Aortic smooth muscle cell (primary cell): ENCODE measurements at places on chromosomes 3 and 15. TPM values are rescaled to one million over a fixed set of nuclear protein-coding genes. Genes with fewer than 3 reads are reported as not detected.

Gene GRIP2
- total RNA-seq: not detected in 2 replicates

Gene PLAAT1
- total RNA-seq: not detected in 2 replicates

Gene GALNT15
- total RNA-seq: 2.8 and 11.5 TPM in 2 replicates

Gene IMPG2
- total RNA-seq: 0.44 and 0.53 TPM in 2 replicates

Gene ZIC1
- total RNA-seq: under 0.01 TPM in 1 of 2 replicates, not detected in the other

Gene LRRC3B
- total RNA-seq: not detected in 2 replicates

Gene NCBP2
- 64.5 and 68.2 TPM in 2 replicates for total RNA-seq

Gene TLE3
- total RNA-seq: 16.2 and 22.2 TPM in 2 replicates

Gene CFAP100
- total RNA-seq: not detected in 2 replicates

Gene C3orf85
- total RNA-seq: not detected in 2 replicates

Gene CORO2B
- total RNA-seq: 4.8 and 5.5 TPM in 2 replicates

Gene SERF2
- 436 and 473 TPM in 2 replicates for total RNA-seq

Gene LYSMD2
- total RNA-seq: 2.7 and 4.9 TPM in 2 replicates

Gene FSD2
- total RNA-seq: not detected in 2 replicates

Gene LNP1
- 5.0 and 7.3 TPM in 2 replicates for total RNA-seq

Gene CNTN6
- total RNA-seq: 0.66 and 5.5 TPM in 2 replicates

Gene FEZF2
- total RNA-seq: not detected in 2 replicates

Gene OR4F6
- not detected in 2 replicates for total RNA-seq

Gene SPSB4
- total RNA-seq: under 0.01 TPM in 1 of 2 replicates, not detected in the other

Gene MED12L
- 0.31 and 0.66 TPM in 2 replicates for total RNA-seq

Gene FYTTD1
- 31.4 and 51.5 TPM in 2 replicates for total RNA-seq

Gene CIAO2A
- total RNA-seq: 55.9 and 64.7 TPM in 2 replicates
